Stimulated activated CD4-positive, alpha-beta T cell treated with anti-CD3 and anti-CD28 coated beads, Interleukin-4, amount 100 ng/mL, for 48 hours (primary cell): ENCODE measurements at places on chromosomes 2 and 18.
A peak's percentile ranks its signal among the peaks of the same experiment; 100 is the strongest.

GRCh38 chr2:164964700-164965099, 9.4 kb upstream of the SLC38A11 start:
- DNase-seq: no peak

DNA sequence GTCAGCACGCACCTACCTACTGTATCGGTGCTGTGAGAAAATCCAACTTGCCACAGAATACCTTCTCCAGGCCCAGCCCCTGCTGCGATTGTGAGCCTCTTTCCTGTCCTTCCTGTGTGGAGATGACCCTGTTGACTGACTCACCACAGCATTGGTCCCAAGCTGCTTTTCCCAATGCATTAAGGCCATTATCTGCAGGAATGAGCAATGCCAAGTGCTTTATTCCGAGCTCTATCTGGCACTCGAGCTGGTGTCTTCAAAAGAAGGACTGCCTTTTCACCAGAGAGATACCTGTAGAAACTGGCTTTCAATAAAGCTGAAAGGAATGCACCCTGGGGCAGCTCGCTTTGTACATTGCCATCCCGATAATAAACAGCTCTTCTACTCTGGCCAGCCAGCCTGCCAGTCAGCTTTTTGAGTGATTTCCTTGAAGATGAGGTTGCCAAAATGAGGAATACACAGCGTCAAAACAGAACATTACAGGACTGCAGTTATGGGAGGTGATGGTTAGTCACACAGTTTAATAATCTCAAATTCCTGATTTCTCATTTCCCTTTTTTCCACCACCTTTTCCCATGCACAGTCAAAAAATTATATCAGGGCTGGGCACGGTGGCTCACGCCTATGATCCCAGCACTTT, 8.3 kb upstream of the RNF103 start:
- DNase-seq: no peak

GRCh38 chr2:193891023-193891422, 1696.3 kb upstream of the TMEFF2 start:
- no peak for DNase-seq

- DNase-seq: no peak
Measured at GRCh38 chr2:38598991-38599295, 3.8 kb downstream of the HNRNPLL start.

GRCh38 chr2:105439141-105439540, 40.3 kb upstream of the FHL2 start:
- no peak for DNase-seq

DNA sequence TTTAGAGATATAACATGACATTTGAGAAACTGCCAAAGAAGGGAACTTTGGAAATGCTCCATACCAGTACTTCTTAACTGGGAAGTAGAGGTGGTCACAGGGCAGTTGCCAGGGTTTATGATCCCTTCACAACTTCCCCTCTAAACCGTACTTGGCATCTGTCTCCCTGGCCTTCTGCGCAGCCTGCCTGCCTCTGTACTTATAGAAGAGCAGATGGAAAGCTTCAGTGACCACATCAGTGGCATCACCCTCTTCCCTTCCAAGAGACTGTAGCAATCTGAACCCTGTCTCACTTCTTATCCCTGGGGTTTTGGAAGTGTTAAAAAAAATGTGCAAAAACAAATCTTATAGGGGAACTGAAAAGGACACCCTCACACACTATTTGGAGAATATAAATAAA, 64.1 kb downstream of the EIF2AK3 start:
- no peak for DNase-seq

- DNase-seq: peak; percentile 22
Measured at GRCh38 chr18:51235009-51235789, 37.7 kb upstream of the MEX3C start.

DNA sequence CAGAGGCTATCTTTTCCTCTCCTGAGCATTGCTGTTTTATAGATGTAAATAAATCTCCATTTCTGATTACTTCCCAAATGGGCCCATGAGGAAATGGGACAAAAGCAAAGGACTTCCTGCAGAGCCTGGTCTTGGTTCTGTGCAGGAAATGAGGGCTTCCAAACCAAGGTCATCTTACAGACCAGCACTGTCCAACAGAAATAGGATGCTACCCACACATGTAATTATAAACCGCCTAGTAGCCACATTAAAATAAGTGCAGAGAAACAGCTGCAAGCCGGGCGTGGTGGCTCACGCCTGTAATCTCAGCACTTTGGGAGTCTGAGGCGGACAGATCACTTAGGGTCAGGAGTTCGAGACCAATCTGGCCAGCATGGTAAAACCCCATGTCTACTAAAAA, 6.2 kb downstream of the TTL start:
- DNase-seq: no peak

DNA sequence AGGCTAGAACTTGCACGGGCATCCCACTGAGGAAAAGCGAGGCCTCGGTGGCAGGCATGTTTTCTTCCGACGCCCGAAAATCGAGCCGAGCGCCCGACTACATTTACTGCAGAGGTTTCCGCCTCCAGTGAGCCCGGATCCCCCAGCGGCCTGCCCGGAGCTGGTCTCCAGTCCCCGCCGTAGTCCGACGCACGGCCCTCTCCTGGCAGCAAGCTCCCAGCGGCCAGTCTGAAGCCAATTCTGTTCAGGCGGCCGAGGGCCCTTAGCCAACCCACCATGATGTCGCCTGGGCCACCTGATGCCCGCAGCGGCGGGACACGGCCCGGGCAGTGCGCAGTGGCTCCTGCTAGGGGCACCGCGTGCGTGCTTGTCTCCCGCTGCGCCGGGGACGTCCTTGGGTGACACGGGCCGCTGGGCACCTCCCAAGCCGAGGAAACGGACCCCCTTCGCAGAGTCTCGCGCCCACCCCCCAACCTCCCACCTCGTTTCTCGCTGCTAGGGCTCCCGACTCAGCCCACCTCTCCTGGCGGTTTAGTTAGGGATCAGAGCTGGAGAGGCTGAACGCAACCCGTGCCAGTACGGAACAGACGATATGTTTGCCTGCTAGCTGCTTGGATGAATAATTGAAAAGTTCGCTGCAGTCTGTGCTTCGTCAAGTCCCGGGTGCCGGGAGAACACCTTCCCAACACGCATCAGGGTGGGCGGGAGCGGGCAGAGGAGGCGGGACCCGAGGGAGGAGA, 5.3 kb downstream of the ONECUT2 start:
- no peak for DNase-seq

GRCh38 chr2:74119912-74120825, 27.5 kb downstream of the BOLA3 start:
- DNase-seq: peak; percentile 81

GRCh38 chr2:196168181-196168580, 3.2 kb downstream of the STK17B start:
- DNase-seq: no peak

GRCh38 chr2:1222056-1222455, 191.2 kb upstream of the TPO start:
- DNase-seq: no peak

GRCh38 chr2:209191139-209191538, 232.7 kb upstream of the MAP2 start:
- no peak for DNase-seq

DNA sequence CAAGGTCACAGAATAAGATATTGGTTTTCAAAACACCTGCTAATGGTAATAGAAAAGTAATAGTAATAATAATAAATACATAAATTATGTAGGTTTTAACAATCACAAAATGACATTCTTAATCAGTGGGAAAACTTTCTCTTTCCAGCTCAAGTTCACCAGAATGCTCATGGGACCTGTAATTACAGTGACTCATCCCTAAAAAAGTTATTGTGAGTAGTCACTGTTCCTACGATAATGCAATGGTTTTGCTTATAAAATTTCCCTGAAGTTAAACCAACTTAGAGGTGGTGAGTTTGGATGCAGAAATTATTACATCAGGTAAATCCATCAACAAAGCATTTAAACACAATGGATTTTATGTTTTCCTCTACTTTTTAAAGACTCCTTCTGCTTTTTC, 502.3 kb downstream of the PID1 start:
- DNase-seq: no peak

- no peak for DNase-seq
Measured at GRCh38 chr2:19758658-19759057, 143.1 kb downstream of the TTC32 start.

- DNase-seq: no peak
Measured at GRCh38 chr2:197878792-197879191, 74.4 kb downstream of the PLCL1 start.

- DNase-seq: no peak
Measured at GRCh38 chr18:48125724-48126123, 195.3 kb upstream of the SMAD2 start.

DNA sequence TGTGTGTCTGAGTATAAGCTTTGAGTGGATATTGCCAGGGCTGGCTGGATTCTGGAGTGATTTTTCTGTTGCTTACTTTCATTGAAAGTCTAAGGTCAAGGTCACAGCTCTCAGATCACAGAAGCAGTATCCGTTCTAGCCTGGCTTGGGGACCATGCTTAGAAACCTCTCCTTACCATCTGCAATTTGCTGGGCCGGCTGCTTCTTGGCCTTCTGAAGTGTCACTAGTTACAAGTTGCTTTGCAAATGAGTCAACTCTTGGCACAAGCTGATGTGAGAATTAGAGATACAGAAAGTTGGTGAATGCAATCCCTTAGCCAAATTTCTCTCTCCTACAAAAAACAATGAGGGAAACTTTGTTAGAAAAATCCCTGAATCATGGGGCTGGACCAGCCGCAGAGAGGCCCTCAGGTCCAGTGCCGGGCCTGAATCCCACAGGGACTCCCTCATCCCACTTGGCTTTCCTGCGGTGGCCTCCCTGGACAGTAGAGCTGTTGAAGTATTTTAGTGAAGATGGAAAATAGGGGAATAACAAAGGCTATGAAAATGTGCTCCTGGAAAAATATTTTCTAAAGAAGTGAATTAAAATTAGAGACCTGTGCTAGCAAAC, 92.7 kb upstream of the CNGA3 start:
- no peak for DNase-seq

GRCh38 chr2:128420131-128420530, 101.5 kb upstream of the HS6ST1 start:
- DNase-seq: no peak

DNA sequence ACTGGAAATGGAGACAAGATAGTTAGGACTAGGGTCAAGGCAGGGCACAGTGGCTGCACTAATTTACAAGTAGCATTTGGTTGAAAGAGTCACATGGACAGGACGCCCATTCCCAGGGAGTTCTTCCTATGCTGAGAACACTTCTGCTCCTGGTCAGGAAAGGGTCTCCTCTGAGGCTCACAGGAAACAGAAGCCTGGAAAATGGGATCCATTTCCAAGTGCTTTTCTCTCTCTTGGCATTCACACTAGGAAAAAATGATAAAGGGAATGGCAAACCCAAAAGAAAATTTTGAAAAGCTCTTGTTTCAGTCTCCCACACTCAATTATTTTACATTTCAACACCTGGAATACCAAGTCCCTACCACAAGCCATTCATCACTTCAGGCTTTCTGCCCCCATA, 88.7 kb downstream of the COBLL1 start:
- no peak for DNase-seq

GRCh38 chr18:28793901-28794300, 617.0 kb upstream of the CDH2 start:
- DNase-seq: no peak

DNA sequence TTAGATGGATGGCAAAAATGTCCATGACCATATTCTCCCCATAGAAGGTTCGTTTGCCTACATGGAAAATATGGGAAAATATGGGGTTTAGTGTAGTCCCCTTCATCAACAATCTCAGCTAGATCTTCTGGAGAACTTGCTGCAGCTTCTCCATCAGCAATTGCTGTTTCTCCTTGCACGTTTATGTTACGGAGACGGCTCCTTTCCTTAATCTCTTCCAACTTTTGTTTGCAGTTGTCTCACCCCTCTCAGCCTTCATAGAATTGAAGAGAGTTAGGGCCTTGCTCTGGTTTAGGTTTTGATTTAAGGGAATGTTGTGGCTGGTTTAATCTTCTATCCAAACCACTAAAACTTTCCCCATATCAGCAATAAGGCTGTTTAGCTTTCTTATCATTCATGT, 28.9 kb downstream of the MYCN start:
- DNase-seq: no peak

DNA sequence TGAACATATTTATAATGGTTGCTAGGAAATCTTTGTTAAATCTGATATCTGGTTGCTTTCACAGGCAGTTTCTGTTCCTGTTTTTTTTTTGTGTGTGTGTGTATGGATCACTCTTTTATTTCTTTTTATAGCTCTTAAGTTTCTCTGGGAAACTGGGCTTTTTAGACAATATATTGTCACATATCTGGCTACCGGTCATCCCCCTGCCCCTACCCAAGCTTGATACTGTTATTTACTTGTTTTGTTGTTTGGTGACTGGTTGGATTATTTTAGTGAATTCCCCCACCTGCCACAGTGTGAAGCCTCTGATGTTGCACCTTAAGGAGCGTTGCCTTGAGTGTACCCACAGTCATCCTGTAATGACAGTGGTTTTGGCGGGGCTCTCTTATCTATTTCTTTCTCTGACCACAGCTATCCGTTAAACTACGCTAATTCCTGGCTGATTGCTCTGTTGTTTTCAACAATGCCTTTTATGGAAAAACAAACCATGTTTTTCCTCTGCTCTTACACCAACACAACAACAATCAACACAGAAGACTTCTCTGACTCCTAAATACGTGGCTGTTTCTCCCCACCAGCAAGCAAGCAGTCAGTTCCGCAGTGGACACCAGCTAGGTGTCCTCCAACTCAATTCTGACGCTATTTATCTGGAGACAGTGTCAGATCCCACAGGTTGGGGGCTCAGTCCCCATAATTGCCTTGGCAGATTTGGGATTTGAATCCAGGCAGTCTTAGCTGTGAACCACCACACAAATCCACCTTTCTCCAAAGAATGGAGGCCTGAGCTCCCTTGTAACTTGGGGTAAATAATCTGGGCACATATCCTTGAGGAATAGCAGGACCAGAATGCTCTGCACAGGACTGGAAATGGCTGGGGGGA, 10.9 kb downstream of the GNLY start:
- no peak for DNase-seq

DNA sequence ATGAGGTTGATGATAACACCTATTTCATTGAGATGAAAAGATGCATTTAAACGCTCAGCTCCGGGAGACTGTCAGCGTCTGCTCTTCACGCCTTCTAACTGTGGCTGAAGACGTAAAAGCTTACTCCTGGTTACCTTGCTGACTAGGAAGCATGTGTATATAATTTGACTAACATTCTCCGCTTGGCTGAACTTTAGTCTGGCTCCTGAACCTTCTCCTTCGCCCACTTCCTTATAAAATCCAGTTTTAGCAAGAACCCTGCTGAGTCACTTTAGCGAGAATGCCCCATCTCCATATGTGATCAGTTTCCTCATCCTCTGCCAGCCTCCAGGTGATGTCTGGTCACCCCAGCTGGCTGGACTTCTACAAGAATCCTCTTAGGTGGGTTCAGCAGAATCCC, 12.7 kb upstream of the CREG2 start:
- no peak for DNase-seq

DNA sequence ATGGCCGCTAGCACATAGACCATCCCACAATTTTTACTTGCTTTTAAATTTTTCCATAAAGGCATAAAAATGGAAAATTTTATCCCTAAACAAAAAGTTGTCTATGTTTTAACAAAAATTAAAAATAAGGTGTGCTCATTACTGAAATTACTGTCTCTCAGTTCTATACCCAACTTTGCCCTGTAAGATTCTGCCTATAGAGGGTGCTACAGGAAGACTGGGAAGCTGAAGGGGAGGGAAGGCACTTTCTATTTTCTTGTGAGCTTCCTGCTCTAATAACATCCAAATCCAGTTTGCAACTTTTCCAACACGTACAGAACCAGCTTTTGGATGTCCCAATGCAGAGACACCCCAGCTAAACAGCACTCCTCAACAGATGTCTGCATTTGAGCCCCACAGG, 666.9 kb downstream of the PLCL1 start:
- no peak for DNase-seq
